ENCODE measurements at places on chromosomes 6 and 20. TPM values are rescaled to one million over a fixed set of nuclear protein-coding genes. Genes with fewer than 3 reads are reported as not detected.

BPIFA2 gene
- not detected for total RNA-seq

ME1 gene
- 7.8 TPM for total RNA-seq

DNAH8 gene
- under 0.01 TPM for total RNA-seq

LRRC73 gene
- total RNA-seq = 0.17 TPM

EPHA7 gene
- total RNA-seq = under 0.01 TPM

DNA sequence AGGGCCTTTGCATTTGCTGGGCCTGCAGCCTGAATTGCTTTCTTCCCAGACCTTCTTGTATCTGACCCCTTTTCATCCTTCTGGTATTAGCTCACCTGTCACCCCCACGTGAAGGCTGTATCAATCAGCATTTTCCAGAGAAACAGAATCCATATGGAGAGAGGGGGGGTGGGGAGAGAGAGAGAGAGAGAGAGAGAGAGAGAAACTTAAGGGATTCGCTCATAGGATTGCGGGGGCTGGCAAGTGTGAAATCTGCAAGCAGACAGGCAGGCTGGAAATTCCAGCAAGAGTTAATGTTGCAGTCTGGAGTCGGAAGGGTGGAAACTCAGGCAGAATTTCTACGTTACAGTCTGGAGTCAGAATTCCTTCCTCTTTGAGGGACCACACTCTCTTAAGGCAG is 410.7 kb upstream of the SULF2 start:
- DNase-seq = no peak

DNA sequence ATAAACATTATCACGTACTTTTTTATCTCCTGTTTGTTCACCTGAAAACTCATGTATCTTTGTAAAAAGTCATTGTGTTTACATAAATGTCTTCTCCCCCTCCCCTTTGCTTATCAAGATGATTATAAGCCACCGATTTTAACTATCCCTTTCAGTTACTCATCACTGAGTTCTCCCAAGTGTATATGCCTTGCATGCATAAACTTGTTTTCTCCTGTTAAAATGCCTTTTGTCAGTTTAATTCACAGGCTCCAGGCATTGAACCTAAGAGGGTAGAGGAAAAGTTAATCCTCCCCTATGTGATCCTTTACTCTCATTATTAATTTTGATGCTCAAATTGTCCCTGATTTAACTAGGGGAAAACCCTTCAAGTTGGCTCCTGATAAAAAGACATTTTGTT is 24.2 kb downstream of the ANKEF1 start:
- DNase-seq = no peak

DNA sequence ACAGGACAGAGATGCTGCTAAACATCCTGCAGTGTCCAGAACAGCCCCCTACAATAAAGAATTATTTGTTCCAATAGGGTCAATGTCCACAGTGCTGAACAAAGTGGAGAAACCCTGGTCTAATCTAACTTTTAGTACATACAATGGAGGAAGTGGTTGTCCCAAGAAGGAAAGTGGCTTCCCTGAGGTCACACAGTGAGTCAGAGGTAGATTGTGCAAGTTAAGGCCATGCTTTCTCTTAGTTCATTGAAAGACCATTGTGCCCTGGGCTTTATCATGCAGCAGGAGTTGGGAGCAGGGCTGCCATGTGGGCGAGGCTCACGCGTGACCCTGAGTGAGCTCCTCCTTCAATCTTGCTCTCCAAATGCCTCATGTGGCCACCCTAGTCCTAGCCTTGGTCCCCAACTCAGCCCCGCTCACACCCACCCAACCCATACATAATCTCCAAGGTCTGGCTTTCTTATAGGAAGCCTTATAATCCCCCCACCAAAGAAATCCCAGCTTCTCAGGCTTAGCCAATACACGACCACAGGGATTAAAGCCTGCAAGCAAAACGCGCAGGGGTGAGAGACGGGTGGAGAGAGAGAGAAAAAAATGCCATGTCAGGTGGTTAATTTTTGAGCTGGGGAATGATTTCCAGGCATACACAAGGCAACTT is 19.9 kb downstream of the SLC13A3 start:
- no peak for DNase-seq

DNA sequence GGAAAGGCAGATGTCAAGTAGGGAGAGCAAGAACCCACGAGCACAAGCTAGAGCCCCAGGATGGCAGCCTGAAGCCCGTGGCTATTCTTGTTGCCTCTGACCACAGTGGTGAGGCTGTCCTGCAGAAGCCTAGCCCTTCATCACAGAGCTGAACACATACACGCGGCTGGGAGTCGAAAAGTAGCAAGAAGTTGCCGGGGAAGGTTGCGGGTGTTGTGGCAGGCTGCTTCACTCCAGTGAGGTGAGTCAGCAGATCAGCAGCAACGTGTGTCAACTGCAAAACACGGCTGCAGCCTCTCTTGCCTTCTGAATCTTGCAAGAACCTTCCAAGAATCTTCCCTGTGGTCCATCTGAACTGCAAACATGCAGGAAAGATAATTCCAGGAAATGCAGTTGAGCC is 10.6 kb upstream of the STX16 start:
- DNase-seq = no peak

DNA sequence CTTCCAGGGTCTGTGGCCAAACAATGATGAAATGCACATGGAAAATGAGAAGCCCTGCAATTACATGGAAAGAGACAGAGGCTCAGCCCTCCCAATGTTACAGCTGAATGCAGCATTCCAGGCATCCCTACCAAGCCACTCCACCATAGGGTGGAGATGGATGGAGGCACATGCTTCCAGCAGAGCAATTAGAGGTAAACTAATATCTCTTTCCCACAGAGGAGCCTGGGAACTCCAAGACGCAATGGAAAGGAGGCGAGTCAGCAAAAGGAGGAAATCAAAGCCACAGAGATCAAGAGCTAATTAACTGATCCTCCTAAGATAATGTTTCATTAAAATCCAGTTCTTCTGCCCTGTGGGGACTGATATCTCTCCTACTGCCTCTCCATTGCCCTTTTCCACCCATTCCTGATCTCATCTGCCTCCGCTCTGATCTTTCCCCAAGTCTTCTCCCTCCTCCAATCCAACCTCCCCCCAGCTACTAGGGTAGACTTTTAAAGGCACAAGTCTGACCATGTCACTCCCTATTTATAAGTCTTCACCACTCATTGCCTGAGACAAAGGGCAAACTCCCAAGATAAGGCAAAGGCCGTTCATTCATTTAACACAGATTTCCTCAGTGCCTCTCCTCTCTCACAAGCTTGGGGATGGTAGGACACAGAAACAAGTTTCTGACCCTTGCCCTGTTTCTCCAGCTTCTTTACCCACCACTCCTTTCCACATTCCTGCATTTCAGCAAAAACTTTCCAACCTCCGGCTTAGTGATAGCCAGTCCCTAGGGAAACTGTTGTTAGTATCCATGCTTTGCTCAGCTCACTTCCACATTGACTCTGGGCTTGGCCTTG is 14.3 kb upstream of the KCNB1 start:
- no peak for DNase-seq

- DNase-seq = no peak
Observed at GRCh38 chr6:162467679-162468078, 259.9 kb downstream of the PRKN start.

GRCh38 chr6:46772762-46773161 is 20.4 kb upstream of the MEP1A start:
- DNase-seq = no peak

DNA sequence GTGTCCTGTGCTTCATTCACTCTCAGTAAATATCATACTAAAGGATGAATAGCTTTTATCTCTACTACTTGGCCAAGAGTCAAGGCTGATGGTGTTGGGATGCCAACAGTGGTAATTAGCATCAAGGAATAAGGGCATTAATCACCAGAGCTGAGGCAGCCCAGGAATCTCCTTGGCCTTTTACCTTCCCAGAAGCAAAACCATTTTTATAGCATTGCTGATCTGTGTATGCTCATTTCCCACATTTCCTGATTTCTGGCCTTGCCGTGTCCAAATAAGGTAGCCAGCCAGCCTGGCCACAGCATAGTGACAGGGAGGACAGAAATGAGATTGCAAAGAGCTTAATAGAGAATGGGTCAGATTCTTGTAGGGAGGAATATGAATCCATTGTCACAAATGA is 76.7 kb upstream of the FOXO3 start:
- DNase-seq = peak; percentile 65

GRCh38 chr20:34579191-34579978 is 20.9 kb downstream of the MAP1LC3A start:
- DNase-seq = peak; percentile 89

- no peak for DNase-seq
Observed at GRCh38 chr20:18831830-18832499, 18.4 kb downstream of the SCP2D1 start.
